ENCODE measurements at places on chromosomes 2 and 18.

- DNase-seq = no peak
These were observed 86.6 kb downstream of the DNER start for GRCh38 chr2:229627728-229628127.

DNA sequence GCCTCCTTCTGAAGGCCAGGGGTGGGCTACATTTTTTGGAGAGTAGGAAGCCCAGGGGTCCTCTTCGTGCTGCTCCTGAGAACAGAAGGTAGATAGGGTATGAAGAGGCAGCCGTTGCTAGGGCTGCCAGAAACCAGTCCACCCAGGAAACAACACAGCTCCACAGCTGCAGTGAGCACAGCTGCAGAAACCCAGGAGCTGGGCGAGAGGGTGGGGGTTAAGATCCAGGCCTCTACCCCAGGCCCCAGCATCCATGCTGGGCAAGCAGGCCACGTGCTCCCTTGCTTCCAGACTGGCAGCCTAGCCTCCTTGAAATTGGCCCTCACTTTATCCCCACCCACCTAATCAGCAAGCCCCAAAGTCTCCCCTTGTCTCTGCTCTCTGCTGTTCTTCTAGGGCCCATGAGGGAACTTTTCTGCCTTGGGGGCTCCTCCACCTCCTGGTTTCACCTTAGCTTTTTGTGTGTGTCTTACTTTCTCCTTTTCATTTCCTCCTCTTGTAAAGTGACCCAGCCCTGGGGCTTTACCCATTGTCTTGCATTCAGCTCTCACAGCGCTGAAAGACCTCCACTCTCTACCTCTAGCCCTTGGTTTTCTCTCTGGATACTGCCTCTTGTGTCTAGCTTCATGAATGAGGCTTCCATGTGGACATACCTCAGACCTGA lies 30.7 kb downstream of the STON1 start:
- DNase-seq = no peak

GRCh38 chr2:60843006-60843405 lies 38.4 kb upstream of the REL start:
- no peak for DNase-seq

- DNase-seq = no peak
These were observed 89.9 kb downstream of the LYPD6 start for GRCh38 chr2:149420053-149420963.

All from NCI-H1694 (cell line).